Lung microvascular endothelial cell (primary cell): ENCODE measurements at places on chromosomes 3 and 15.

DNA sequence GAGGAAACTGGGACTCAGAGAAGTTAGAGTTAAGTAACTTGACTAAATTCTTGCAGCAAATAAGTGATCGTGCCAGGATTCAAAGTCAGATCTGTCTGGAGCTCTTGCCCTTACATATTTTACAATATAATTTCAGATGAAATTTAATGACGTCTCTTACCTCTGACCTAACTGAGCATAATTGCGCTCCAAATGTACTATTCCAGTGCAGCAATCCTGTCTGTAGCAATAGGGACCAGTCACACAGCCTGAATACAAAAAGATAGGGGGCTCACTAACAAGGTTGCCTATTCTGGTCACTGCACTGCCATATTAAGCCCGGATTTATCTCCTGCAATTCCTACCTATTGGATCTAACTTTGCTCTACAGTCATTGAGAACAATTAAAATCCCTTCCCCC, 316.4 kb downstream of the ZBTB20 start:
- no peak for DNase-seq

DNA sequence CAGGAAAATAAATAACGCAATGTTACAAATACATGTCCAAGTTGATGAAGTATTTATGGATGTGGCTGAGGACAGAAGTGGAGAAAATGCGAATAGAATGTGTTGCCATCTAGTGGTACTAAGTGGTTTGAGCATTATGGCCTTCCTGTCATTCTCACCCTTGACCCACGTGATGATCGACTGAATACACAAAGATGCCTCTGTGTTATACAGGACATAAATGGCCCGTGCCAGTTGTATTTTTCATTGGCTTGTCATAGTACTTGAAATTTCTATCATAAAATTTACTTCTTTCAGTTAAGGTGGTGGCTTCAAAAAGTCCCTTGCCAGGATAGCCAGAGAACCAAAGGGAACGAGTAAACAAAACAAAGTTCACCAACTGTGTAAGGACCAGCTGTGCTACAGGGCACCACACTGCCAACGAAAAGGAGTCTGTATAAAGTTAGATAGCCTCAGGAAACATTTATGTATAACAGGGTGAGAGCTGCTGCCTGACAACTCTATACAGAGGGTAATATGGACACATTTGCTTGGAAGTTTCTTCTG, 103.7 kb downstream of the MYH15 start:
- DNase-seq = peak; percentile 65

DNA sequence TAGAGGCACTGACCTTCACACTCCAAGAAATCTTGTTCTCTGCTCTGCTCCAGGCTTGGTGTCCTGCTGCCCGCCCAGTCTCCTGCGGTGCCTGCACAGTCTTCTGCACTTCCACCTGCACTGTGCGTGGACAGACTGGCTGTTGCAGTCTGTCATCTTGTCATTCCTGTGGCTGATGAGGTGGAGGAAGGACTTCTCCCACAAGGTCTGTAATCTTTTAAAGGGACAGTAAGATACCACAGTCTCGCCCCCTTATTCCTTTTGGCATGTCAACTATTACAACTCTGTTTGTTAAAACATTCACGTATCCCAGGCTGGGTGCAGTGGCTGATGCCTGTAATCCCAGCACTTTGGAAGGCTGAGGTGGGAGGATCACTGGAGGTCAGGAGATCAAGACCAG, 54.1 kb upstream of the IGF2BP2 start:
- DNase-seq = no peak

GRCh38 chr15:58669108-58669507, 80.4 kb downstream of the ADAM10 start:
- no peak for DNase-seq

GRCh38 chr15:79433276-79433990, 1.3 kb downstream of the MINAR1 start:
- no peak for DNase-seq

DNA sequence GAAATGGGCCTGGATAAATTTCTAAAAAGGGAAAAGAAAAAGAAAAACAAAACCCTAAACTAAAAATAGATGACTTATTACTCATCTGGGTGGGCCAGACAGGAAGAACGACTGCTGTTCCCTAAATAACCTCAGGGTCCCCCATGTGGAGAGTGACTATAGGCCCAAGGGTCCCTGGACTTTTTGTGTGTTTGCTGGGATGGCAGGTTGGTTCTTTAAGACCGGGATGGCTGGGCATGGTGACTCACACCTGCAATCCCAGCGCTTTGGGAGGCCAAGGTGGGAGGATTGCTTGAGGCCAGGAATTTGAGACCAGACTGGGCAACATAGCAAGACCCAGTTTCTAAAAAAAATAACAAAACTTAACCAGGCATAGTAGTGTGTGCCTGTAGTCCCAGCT, 43.8 kb upstream of the TRA2B start:
- DNase-seq = no peak

- no peak for DNase-seq
Measured at GRCh38 chr3:114645392-114645791, 351.6 kb downstream of the TIGIT start.

DNA sequence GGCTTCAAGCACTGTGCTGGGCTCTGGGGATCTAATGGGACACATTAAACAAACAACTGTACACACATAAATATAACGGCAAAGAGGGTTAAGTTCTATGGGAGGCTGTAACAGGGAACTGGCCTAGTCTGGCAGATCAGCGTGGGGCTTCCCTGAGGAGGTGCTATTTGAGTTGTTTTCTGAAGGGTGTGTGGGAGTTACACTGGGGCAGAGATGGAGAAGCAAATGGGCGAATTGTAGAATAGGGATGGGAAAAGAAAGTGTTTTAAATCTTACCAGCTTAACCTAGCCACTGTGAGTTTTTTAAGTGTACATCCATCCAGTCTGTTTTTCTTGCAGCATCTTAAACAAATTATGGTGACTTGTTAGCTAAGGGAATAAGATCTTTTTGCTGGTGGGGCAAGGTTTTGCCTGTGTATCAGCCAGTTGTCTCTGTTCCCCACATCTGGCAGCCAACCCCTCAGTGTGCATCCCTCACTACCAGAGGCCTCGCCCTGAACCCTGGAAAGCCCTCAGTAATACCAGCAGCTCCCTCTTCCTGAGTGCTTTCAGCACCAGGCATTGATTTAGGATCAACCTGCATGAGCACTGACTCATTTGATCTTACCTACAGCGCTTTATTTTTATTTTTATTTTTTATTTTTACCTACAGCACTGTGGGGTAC, 10.9 kb upstream of the IL16 start:
- no peak for DNase-seq

GRCh38 chr3:11661052-11661656, 17.4 kb upstream of the VGLL4 start:
- DNase-seq = peak; percentile 77

DNA sequence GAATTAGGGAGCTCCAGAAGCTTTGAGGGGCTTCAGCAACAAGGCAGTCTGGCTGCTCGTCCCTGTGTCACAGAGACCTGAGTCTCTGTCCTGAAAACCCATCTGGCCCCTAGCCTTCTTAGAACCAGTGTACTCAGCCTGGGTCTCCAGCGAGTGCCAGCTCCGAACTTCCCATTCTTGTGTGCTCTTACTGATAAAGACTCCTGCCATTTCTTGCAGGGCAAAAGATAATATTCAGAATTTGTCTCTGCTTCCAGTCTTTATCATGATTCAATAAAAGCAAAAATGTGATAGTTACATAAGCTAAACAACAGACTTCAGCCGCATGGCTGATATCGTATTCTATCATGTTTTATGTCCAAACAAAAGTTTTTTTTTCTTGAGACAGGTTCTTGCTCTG, 36.0 kb upstream of the BCL2A1 start:
- no peak for DNase-seq

DNA sequence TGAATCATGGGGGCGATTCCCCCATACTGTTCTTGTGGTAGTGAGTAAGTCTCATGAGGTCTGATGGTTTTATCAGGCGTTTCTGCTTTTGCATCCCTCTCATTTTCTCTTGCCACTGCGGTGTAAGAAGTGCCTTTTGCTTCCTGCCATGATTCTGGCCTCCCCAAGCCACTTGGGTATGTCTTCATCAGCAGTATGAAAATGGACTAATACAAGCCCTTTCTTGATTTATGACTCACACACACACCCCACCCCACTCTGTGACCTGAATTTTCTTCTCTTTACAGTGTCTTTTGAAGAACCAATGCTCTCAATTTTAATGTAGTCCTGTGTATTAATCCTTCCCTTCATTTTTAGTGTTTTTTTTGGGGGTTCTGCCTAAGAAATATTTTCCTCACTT, 244.8 kb downstream of the PLCL2 start:
- DNase-seq = no peak

- DNase-seq = no peak
Measured at GRCh38 chr3:288417-288816, 91.9 kb downstream of the CHL1 start.

DNA sequence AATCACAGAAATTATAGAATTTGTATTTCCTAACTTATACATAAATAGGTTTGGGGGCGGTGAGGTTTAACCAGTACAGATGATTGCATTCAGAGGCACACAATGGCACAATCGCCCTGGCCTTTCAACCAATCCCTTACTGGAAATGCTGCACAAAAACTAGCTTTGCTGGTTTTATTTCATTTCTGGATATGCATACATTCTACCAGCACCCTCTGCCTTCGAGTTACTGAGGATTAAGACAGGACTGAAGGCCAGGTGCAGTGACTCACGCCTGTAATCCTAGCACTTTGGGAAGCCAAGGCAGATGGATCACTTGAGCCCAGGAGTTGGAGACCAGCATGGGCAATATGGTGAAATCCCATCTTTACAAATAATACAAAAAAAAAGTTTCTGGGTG, 336.1 kb downstream of the ARRDC4 start:
- no peak for DNase-seq

- DNase-seq = peak; percentile 26
Measured at GRCh38 chr3:53250881-53251605, 4.8 kb downstream of the TKT start.
